Vagina (tissue), 2 donors: ENCODE measurements at places on chromosomes 2 and 18. TPM values are rescaled to one million over a fixed set of nuclear protein-coding genes. Genes with fewer than 3 reads are reported as not detected.

DNA sequence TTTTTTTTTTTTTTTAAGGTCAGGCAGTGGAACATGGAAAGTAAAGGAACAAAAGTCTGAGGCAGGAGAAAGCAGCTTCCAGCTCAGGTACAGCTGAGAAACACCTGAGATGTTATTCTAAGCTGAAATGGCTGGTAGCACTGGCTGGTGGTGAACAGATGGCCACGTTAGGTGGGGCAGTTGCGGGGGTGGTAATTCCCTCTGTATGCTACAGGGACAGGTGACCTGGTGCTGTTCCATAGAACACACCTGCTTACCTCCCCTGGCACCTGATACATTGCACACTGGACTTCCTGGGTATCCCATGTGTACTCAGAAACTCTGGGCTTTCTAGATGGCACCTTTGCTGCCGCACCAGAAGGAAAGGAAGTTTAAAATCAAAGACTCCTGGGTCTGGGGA, 333.3 kb downstream of the SLC8A1 start:
- no peak for DNase-seq

Gene G6PC2
- total RNA-seq = not detected

- DNase-seq = no peak
Observed at GRCh38 chr2:72743481-72743880, 82.4 kb downstream of the EXOC6B start.

DNA sequence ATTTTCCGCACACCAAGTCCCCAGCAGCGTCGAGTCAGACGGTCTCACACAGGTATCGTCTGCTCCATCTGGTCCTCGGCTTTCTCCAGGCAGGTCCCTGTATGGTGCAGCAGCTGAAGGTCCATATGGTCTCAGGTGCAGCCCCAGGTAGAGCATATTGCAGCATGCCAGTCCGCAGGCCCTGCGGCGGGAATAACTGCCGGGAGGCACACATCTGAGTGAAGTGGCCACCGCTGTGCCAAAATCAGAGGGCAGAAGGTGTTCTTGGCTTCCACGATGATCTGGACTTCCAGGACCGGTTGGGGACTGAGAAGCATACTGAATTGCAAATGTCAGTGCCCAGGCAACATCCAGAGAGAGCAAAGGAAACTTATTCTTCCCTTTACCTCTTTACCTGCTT, 320.3 kb downstream of the RNF144A start:
- no peak for DNase-seq

Gene PDCL3
- total RNA-seq = 20.1 TPM
